ENCODE measurements at places on chromosomes 5 and 9. TPM values are rescaled to one million over a fixed set of nuclear protein-coding genes. Genes with fewer than 3 reads are reported as not detected.

Gene LCN1
- not detected for total RNA-seq

GRCh38 chr9:2780326-2780725 lies 63.0 kb downstream of the KCNV2 start:
- no peaks in the 10 kb centered on the region for H3K36me3 ChIP-seq
- H3K4me1 ChIP-seq: peaks cover 4% of the 10 kb centered on the region
- DNase-seq: no peak

DNA sequence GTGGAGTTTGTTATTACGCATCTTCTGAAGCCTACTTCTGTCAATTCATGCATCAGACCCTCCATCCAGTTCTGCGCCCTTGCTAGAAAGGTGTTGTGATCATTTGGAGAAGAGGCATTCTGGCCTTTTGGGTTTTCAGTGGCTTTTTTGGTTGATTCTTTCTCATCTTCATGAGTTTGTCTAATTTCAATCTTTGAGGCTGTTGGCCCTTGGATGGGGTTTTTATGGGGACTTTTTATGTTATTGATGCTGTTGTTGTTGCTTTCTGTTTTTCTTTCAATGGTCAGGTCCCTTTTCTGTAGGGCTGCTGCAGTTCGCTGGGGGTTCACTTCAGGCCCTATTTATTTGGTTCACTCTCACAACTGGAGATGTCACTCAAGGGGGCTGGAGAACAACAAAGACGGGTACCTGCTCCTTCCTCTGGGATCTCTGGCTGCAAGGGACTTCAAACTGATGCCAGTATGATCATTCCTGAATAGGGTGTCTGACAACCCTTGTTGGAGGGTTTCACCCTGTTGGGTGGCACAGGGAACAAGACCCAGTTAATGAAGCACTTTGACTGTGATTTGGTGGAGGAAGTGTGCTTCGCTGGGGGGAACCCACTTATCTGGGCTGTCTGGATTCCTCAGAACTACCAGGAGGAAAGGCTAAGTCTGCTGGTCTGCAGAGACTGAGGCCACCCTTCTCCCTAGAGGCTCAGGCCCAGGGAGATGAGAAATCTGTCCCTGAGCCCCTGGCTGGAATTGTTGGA lies 226.7 kb upstream of the PTGER4 start:
- no peak for DNase-seq
- H3K4me1 ChIP-seq: no peaks in the 10 kb centered on the region
- H3K36me3 ChIP-seq: no peaks in the 10 kb centered on the region

GRCh38 chr5:173201636-173202265 lies 33.3 kb downstream of the NKX2-5 start:
- no peaks in the 10 kb centered on the region for H3K36me3 ChIP-seq
- no peak overlapping the region for H3K27ac ChIP-seq
- DNase-seq: no peak
- no peaks in the 10 kb centered on the region for H3K27me3 ChIP-seq
- H3K4me3 ChIP-seq: no peak overlapping the region

DNA sequence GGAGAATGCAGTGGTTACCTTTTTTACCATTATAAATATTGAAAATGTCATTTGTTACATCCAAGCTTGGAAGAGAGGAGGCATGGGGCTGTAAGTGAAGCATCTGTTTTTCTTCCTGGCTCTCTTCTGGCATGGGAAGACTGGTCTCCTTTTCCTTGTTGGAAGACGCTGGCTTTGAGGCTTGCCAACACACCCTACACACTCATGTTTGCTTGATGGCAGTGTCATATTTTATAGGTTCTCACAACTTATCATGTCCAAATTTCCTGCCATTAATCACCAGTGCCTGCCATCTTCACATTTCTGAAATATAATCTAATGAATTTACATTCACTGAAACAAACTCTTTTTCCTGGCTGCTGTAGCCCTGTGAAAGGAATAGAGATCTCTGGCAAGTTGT lies 252.9 kb downstream of the MAN2A1 start:
- no peaks in the 10 kb centered on the region for H3K36me3 ChIP-seq
- DNase-seq: peak; percentile 32
- no peak overlapping the region for H3K4me3 ChIP-seq
- no peak overlapping the region for H3K27ac ChIP-seq
- H3K4me1 ChIP-seq: no peaks in the 10 kb centered on the region
- no peaks in the 10 kb centered on the region for H3K27me3 ChIP-seq
